ENCODE measurements at places on chromosomes 7 and 10. TPM values are rescaled to one million over a fixed set of nuclear protein-coding genes. Genes with fewer than 3 reads are reported as not detected.

NAT16 gene
- total RNA-seq = not detected

DNA sequence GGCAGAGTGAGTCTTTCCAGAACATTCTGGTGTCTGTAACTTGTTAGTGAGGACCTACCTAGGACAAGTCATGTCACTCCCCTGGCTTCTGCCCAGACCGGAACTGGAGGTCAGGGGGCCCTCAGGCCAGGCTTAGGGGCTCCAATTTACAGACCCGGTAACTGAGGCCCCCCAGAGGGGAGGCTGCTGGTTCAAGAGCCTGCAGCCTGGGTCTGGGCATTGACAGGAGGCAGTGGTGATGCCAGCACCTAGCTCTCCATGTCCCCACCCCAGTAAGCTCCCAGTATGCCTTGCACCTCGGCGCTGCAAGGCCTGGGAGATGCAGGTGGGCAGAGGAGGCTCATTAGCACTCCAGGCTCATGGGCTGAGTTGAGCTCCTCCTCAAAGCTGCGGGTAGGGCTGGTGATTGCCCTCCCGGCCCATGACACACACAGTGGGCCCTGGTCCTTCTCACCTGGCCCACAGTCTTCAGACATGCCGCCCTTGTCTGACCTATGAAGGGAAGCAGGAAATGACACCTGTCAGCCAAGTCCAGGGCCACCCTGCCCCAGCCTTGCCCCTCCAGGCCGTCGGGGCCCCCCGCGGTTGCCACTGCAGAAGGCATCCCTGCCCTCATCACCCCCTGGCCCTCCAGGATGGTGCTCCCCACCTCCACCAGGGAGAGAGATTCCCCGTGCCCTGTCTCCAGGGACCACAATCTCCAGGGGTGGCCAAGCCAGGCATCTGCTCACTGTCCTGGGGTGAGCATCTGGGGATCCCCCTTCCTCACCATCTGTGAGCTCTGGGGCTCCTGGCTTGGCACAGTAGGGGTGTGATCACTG is 88.3 kb upstream of the TMEM248 start:
- H3K27me3 ChIP-seq = no peaks in the 10 kb centered on the region
- H3K4me1 ChIP-seq = no peaks in the 10 kb centered on the region
- no peaks in the 10 kb centered on the region for H3K36me3 ChIP-seq
- peak; percentile 50 for DNase-seq
- no peak overlapping the region for H3K27ac ChIP-seq

- no peak for DNase-seq
- peak overlapping the region; percentile 86 for H3K27ac ChIP-seq
- H3K4me3 ChIP-seq = peak overlapping the region; percentile 66
- no peaks in the 10 kb centered on the region for H3K36me3 ChIP-seq
- H3K4me1 ChIP-seq = peaks cover 32% of the 10 kb centered on the region
Observed at GRCh38 chr7:39733881-39734632, 110.7 kb downstream of the RALA start.

DNA sequence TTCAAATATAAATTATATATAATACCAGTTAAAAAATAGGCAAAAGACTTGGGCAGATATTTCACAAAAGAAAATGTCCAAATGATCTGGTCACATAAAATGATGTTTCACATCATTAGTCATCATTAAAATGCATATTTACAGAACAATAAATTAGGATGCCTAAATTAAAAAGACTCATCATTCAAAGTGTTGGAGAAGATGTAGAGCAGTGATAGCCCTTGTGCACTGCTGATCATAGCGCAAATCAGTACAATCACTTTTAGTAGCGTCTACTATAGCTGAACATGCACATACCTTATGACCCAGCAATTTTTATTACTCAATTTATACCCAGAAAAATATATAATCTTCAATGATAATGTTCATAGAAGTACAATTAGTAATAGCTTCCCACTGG is 333.3 kb upstream of the ETV1 start:
- H3K27me3 ChIP-seq = no peaks in the 10 kb centered on the region
- H3K36me3 ChIP-seq = no peaks in the 10 kb centered on the region
- no peak overlapping the region for H3K4me3 ChIP-seq
- H3K4me1 ChIP-seq = no peaks in the 10 kb centered on the region
- H3K27ac ChIP-seq = no peak overlapping the region

- H3K27ac ChIP-seq = no peak overlapping the region
- no peaks in the 10 kb centered on the region for H3K36me3 ChIP-seq
- H3K4me3 ChIP-seq = no peak overlapping the region
- peaks cover 7% of the 10 kb centered on the region for H3K4me1 ChIP-seq
- no peaks in the 10 kb centered on the region for H3K27me3 ChIP-seq
- DNase-seq = peak; percentile 29
Observed at GRCh38 chr10:33142295-33142694, 184.3 kb upstream of the ITGB1 start.
